ENCODE measurements at places on chromosomes 2 and 18. TPM values are rescaled to one million over a fixed set of nuclear protein-coding genes. Genes with fewer than 3 reads are reported as not detected.

GRCh38 chr2:160275656-160276055 is 75.6 kb upstream of the ITGB6 start:
- DNase-seq, result peak; percentile 56

GRB14 gene
- 32.7 TPM for total RNA-seq

SERPINB3 gene
- total RNA-seq, result not detected

RGPD4 gene
- not detected for total RNA-seq

GRCh38 chr2:120990451-120990871 is 254.8 kb downstream of the GLI2 start:
- peak; percentile 23 for DNase-seq

SOS1 gene
- 46.0 TPM for total RNA-seq

- no peak for DNase-seq
Measured at GRCh38 chr2:101030866-101031554, 28.9 kb downstream of the RPL31 start.

DNA sequence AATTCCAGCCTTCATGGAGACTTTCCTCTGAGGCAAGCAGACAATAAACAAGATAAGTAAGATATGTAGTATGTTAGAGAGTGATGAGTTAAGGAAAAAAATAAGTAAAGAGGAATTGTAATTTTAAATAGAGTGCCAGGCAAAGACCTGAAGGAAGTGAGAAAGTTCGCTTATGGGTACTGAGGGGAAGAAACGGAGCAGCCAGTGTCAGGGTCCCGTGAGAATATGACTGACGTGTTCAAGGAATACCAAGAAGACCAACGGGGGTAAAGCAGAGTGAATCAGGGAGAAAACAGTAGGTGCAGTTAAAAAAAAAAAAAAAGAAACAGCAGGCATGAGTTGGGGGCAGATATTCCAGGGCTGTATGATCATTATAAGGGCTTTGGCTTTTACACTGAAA is 45.1 kb downstream of the ARHGEF33 start:
- DNase-seq, result no peak

POTEC gene
- total RNA-seq, result not detected

DNA sequence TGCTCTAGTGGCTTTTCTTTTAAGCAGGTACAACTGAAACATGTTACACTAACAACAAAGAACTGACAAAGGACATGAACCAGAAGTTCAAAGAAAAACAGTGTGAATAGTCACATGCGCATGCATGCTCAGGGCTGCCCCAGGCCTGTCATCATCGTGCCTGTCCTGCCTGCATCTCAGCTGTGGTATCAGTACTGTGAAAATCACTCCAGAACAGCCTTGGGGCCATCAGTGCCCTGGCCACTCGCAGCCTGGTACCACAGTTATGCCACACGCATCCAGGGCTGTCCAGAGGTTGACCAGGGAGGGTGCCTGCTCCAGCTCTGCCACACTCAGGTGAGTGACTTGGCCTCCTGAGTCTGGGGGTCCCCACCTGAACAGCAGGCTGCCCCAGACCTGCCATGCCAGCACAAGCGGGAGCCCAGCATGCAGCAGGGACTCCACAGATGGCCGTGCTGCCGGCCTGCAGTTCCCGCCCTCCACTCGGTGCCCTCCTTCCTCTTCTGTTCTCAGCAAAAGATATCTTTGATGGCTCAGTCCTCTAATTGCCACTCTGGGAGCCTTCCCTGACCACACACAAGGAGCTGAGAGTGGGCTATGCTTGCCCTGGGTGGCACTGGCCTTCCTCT is 12.3 kb downstream of the LIMS2 start:
- no peak for DNase-seq

GRCh38 chr2:133568172-133568571 is at the start of gene NCKAP5:
NCKAP5 (minus strand) TSS chr2:133568463; CDS start chr2:133517526, 50,937 bp downstream.
- DNase-seq, result peak; percentile 88

DNA sequence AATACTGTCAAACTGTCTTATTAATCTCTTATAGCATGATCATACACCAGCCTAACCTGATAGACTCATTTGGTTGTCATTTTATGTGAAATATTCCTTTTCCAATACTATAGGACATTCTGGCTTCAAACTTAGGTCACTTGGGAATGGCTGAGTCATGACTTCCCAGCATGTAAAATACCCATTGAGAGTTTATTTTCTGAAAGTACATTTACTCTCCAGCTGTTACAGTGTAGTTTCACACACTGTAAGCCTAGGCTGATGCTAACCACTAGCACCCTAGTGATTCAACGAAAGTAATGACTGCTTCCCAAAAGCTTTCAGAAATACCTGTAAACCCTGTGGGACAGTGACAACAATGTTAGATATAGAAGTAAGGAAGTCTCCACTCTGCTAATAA is 93.8 kb downstream of the FIGN start:
- DNase-seq, result no peak

DNA sequence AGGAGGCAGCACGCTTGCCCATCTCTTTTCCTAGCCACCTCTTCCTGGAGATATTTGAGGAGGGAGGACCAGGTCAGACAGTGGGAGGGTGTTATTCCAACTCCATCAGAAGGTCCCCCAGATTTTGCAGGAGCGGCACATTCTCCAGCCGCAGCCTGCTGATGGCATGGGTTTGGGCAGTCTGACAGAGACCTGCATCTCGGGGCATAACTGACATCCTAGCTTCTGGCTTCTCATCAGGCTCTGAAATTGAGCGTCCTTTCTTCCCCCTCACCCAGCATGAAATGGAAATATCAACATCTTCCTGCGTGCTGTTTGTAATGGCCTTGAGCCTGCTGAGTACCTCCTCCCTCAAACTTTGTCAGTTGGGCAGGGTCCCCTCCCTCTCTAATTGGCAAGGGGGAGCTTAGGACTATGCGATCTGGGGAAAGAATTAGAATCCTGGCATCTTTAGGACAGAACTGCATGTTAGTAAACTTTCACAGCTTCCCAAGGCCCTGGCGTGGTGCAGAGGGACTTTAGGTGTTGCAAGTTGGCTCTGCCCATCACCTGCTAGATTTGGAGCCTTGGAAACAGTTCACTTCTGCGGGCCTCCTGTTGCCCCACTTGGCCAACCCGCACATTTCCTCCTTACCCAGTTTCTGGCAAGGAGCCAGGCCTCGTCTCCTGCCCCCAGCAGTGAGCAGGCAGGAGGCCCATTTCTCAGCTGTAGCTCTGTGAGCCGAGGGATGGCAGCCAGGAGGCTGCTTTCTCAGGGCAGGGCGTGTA is 2.2 kb downstream of the ITM2C start:
- peak; percentile 57 for DNase-seq

DNA sequence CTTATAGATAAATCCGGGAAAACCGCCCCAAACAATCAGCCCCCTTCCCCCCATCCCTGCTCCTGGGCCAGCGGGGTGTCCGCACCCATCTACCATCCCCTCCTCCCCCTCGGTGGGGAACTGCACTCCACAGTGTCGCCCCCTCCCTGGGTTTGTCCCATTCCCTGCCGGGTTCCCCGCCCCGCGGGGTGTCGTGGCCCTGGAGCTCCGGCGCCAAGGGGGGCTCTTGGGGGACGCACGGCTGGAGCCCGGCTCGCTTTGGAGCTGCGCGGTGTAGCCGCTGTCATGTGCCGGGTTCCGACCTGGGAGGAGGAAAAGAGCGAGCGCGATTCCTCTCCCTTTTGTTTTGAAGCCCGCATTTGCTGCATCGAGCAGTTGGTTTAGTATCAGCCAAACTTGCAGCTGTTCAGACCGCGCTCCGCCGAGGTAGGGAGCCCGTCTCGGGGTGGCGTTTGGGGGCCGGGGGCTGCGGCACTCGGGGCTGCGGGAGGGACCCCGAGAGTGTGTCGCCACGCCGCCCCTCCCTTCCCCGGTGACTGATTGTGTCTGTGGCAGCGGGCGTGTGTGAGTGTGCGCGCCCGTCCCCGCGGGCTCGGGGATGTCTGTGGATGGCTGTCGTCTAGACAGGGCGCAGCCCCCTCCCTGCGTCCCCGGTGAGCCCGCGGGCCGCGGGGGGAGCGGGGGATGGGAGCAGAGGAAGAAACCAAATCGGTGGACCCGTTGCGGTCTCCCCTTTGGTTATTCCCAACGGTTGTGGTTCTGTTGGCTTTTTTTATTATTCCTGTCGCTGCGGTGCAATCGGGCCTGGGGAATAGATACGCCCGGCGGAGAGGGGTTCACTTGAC is 797 bp downstream of the CTIF start:
- peak; percentile 32 for DNase-seq

GRCh38 chr2:50902365-50902764 is 129.6 kb downstream of the NRXN1 start:
- no peak for DNase-seq

OSBPL6 gene
- 1.5 TPM for total RNA-seq

DNA sequence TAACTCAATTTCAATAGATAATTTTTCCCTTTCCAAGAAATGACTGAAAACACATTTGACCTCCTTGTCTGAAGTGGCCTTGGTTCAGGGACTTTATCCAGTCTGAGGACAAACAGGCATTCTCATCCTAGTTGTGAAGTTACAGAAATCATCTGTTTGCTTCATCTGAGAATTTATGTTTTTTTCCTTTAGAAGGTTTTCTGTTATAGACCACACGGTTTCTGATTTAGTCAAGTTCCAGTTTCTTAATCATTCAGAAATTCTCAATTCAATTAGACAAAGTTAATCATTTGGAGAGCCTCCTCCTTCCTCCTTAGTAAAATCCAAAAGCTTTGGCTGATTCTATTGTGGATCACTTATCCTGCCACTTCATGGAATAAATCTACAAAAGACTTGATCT is 60.9 kb downstream of the ICOS start:
- no peak for DNase-seq

ZSCAN30 gene
- total RNA-seq, result 22.0 TPM

- DNase-seq, result no peak
Measured at GRCh38 chr2:191699341-191699945, 21.5 kb downstream of the NABP1 start.

GRCh38 chr2:130798472-130799218 is 38.1 kb upstream of the ARHGEF4 start:
- DNase-seq, result peak; percentile 82

DNA sequence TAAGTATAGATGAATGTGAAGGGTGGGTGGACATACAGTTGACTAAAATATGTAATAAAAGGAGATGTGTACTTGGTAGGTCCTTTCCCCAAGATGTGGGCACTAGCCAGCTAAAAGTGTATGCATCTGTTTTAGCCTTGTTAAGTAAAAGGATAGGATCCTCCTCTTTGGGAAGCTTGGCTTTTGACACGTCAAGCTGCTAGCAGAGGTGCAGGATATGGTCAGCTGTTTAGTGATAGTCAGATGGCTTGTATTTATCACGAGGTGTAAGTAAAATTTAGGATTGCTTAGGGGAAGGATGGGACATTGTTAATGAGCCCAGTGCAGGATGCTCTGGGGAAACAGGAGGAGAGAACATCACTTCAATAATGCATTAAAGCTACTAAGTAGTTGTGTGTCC is 1.5 kb downstream of the MFSD6 start:
- no peak for DNase-seq

GALNT5 gene
- 11.6 TPM for total RNA-seq

Data from stomach (tissue), 19 donors.